Stimulated activated CD8-positive, alpha-beta memory T cell treated with anti-CD3 and anti-CD28 coated beads, Interleukin-15, amount 100 ng/mL, for 48 hours (primary cell): ENCODE measurements at places on chromosomes 2 and 18.

DNA sequence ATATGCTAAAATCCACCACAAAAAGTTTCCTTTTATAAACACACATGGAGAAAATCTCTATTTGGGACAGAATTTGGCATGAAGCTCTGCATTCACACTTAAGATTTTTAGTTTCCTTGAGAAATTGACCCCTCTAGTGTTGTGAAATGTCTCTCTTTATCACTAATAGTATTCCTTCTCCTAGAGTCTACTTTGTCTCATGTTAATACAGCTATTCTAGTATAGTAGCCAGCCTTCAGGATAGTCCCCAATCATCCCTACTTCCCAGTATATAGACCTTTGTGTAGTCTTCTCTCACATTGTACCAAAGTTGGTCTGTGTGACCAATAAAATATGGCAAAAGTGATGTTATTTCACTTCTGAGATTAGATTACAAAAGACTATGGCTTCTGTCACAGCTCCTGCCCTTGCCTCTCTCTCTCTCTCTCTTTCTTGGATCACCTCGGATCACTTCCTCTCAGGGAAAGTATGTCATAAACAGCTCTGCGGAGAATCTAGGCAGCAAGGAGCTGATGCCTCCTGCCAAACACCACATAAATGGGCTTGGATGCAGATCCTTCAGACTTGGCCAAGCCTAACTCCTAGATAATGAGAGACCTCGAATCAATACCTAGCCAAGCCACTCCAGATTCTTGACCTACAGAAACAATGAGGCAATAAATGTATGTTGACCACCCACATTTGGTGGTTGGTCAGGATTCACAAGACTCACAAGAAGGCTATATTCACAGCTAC lies 59.7 kb upstream of the NABP1 start:
- DNase-seq, result no peak

DNA sequence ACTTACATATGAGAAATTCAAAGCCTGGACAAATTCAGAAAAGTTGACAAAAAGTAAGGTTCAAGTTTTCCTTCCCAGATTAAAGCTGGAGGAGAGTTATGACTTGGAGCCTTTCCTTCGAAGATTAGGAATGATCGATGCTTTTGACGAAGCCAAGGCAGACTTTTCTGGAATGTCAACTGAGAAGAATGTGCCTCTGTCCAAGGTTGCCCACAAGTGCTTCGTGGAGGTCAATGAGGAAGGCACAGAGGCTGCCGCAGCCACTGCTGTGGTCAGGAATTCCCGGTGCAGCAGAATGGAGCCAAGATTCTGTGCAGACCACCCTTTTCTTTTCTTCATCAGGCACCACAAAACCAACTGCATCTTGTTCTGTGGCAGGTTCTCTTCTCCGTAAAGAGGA lies 17.0 kb downstream of the SERPINB8 start:
- DNase-seq, result no peak

GRCh38 chr2:133504566-133505505 lies 63.4 kb downstream of the NCKAP5 start:
- DNase-seq, result no peak

GRCh38 chr2:20099780-20100179 lies 48.4 kb upstream of the LAPTM4A start:
- no peak for DNase-seq

DNA sequence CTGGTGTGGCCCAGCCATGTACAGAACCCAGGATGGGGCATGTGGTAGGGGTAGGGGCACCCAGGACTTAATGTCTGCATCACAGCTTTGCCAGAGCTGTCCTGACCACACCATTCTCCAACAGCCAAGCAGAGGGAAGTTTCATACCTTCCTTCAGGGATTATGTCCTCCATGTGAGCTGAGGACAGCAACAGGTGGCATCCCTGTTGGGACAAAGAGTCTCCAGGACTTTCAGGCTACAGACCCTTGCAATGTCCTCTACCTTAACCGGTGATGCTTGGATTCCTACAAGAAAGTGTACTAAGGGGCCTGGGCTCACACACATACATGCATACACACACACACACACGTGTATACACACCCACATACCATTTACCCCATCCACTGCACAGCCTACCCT lies 227.0 kb upstream of the SIX2 start:
- no peak for DNase-seq

DNA sequence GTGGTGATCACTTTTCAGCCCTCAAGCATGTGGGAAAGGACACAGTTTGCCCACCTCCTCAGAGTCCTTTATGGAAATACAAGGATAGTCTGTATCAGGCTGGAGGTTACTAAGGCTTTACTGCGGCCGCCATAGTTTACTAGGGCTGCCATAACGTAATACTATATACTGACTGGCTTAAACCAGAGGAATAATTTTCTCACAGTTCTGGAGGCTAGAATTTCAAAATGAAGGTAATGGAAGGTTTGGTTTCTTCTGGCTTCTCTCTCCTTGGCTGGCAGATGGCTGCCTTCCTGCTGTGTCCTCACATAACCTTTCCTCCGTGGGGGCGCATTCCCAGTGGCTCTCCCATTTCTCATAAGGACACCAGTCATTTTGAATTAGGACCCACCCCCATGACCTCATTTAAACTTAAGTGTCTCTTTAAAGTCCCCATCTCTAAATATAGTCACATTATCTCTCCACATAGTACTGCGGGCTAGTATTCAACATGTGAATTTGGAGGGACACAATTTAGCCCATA lies 12.5 kb upstream of the ATIC start:
- DNase-seq, result no peak

DNA sequence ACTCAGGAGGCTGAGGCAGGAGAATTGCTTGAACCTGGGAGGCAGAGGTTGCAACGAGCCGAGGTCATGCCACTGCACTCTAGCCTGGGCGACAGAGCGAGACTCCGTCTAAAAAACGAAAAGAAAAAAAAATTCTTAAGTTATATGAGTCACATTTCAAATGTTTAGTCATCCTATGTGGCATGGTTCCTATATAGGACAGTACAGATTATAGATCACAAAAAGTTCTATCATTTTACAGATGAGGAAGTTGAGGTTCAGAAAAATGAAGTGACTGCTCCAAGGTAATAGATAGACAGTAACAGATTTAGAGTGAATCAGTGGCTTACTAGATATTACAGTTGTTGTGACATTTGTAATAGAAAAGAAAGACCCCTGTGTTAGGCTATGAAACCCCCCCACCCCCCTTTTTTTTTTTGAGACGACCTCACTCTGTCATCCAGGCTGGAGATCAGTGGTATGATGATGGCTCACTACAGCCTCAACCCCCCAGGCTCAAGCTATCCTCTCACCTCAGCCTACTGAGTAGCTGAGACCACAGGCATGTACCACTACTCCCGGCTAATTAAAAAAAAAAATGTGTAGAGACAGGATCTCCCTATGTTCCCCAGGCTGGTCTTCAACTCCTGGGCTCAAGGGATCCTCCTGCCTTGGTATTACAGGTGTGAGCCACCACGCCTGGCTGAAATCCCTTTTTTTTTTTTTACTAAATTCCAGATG lies 22.7 kb downstream of the PTPN4 start:
- DNase-seq, result no peak

GRCh38 chr2:68710336-68710735 lies 24.3 kb upstream of the ARHGAP25 start:
- no peak for DNase-seq

GRCh38 chr18:2547477-2548087 lies 23.7 kb downstream of the METTL4 start:
- DNase-seq, result no peak

GRCh38 chr2:68250196-68250595 lies 2.1 kb downstream of the PPP3R1 start:
- DNase-seq, result no peak

- DNase-seq, result no peak
Measured at GRCh38 chr2:204973616-204974015, 428.3 kb downstream of the PARD3B start.

GRCh38 chr2:50674876-50675275 lies 357.1 kb downstream of the NRXN1 start:
- no peak for DNase-seq

DNA sequence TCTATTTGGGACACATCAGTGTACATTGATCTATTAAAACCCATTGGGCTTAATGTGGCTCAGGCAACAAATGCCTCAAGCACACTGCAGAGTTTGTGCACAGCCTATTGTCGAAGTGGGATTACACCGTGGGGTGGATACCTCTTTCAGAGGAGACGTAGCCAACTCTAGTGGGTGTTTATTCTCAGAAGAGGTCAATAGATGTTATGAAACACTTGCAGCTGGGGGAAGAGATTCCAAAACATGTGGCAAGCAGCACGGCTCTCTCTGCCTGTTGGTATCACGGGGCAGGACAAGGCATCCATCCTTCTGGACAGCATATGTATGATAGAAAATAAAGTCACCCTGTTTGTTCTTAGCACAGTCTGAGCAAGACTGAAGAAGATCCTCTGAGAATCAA lies 121.4 kb upstream of the COPS8 start:
- DNase-seq, result no peak

DNA sequence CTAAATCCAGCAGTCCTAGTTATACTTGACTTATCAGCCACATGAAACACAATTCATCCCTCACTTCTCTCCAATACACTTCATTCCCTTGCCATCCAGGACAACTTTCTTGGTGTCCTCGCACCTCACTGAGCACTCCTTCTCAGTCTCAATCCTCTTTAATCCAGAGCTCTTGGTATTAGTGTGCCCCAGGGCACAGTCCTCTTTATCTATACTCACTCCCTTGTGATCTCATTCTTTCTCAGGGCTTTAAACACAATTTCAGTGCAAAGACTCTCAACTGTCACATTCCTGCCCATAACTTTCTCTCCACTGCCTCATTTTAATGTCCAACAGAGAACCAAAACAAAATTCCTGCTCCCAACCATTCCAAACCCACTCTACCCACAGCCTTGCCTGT lies 60.8 kb upstream of the SPOPL start:
- no peak for DNase-seq

DNA sequence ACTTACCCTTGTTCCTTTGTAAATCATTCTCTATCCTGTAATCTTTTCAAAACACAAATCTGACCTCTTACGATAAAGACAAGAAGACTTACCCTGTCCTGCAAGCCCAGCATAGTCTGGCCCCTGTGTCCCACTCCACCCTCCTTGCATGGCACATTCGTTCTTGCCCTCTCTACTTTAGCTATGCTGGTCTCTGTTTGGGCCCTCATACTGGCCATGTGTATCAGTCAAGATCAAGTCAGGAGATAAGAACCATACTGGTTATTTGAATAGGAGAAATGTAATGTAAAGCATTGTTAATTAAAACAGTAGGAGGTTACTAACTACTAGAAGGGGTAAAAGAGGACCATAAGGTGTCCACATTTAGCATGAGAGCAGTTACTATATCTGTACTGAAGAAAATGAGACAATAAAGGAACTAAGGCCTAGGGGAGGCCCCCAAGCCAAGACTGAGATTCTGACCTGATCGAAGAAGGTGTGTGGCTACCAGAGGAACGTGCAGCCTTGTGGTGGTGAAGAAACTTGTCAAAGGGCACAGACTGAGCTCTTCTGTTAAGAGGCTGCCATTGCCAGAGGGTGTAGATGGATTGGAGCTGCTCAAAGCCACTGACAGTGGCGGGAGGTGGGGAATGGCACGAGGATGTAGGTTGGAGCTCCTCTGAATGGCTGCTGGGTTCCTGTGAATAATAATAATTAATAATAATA lies 80.8 kb downstream of the KCTD18 start:
- no peak for DNase-seq

- peak; percentile 91 for DNase-seq
Measured at GRCh38 chr2:9752441-9753275, 90.6 kb upstream of the TAF1B start.

DNA sequence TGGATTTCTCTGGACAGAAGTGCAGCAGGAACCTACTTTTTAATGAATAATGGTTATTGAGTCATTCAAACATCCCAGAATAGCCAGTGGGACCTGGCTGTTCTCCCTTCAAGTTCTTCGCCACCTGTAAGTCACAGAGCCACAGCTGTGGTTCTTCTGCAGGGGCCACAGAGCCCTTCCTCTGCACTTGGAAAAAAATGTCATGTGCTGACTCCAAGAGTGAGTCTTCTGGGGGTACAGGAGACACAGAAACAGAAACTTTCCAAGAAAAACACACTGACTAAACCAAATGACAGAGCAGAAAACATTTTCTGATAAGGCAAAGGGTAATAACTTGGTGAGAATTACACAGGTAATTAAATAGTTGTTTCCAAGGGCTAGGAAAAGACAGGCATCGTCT lies 68.7 kb upstream of the FN1 start:
- no peak for DNase-seq

DNA sequence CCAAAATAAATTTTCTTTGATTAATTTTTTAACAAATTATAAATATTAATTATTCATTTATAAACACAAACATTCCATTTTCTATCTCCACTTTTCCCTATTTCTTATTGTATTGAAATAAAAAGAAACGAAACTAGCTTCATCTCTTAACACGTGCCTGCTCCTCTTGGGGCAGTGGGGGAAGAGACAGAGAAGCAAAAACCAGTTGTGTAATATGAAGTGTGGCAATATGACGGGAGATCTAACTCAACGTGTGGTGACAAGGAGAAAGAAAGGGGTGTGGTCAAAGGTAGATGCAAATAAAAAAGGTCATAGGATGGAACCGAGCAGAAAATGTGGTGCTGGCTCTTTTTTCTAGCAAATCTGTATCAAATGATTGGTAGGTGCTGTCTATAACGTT lies 106.9 kb upstream of the SLC8A1 start:
- DNase-seq, result no peak

GRCh38 chr2:10001586-10001985 lies 41.8 kb upstream of the KLF11 start:
- DNase-seq, result no peak

DNA sequence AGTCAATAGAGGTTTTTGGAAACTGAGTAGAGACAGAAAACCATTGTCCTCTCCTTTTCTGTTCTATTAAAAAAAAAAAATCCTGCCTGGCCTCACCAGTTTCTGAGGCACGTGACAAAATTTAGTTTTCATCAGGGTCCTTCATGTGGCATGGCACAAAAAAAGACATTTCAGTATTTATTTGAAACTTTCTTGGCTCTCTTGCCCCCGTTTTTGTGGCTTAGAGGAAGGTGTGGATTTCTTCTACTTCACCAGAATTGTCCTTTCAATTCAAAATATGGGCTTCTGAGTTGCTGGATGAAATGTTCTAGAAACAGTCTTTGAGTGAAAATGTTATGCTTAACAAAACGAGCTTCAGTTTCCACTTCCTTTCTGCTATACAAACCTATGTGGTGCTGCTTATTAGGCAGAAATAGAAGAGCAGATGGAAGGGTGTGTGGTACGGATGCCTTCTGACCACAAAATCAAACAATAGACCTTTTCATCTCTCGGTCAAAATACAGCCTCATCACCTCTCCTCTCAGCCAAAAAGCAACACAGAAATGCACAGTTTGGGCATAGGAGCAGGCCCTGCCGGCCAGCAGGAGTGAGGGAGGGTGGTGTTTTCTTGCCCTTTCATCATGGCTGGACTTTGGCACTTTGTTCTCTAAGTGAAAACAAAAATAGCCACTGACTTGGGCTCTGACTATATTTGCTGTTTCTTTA lies 89.2 kb downstream of the SH3RF3 start:
- no peak for DNase-seq

GRCh38 chr2:9179572-9180201 lies 26.9 kb upstream of the ASAP2 start:
- DNase-seq, result no peak

- DNase-seq, result no peak
Measured at GRCh38 chr2:145410086-145410485, 890.2 kb upstream of the ZEB2 start.

GRCh38 chr2:43184339-43184895 lies 42.0 kb downstream of the ZFP36L2 start:
- peak; percentile 52 for DNase-seq

- no peak for DNase-seq
Measured at GRCh38 chr2:212752730-212753351, 214.2 kb upstream of the ERBB4 start.
